Iris pigment epithelial cell (primary cell): ENCODE measurements at places on chromosomes 2 and 18.
A peak's percentile ranks its signal among the peaks of the same experiment; 100 is the strongest.

DNA sequence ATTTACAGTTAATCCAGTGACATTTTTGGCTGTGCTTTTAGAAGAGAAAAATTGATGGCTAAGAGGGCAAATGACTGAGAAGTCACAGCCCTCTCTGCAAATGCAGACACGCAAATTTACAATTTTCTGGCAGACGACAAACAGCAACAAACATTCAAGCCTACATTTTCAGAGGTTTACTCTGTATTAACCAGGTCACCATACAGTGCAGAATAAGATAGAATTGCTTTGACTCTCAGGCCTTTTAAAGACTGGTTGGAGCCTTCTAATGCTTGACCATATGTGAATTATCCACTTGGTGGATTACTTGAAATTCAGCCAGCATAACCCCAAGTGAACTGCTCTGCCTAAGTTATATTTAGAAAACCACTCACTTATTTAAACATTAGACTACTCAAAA is 280.9 kb upstream of the STON1 start:
- DNase-seq = peak; percentile 56

- DNase-seq = peak; percentile 49
Measured at GRCh38 chr2:203164311-203164935, 74.4 kb upstream of the CYP20A1 start.

- DNase-seq = no peak
Measured at GRCh38 chr18:76373297-76373696, 121.7 kb downstream of the ZNF516 start.

- DNase-seq = no peak
Measured at GRCh38 chr2:231936491-231936890, 10.3 kb upstream of the NPPC start.

DNA sequence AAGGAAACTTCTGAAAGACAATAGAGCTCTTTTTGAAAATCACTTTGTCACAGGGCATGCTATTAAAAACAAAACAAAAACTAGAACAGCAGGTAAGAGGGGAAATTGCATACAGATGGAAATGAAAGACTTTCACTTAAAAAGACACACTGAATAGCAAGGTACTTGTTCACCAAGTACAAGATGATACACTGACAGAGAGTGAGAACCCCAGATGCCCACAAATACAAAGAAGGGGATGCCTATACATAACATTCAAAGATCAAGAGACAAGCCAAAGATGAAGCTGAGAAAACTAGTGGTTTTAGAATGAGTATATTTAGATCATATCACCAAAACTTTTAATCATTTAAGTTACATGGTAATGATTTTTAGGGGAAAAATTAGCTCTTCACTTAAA is 60.7 kb downstream of the ASXL2 start:
- DNase-seq = no peak

- no peak for DNase-seq
Measured at GRCh38 chr2:7658486-7658885, 741.3 kb downstream of the RNF144A start.

GRCh38 chr2:16034151-16034974 is 94.0 kb downstream of the MYCN start:
- no peak for DNase-seq

DNA sequence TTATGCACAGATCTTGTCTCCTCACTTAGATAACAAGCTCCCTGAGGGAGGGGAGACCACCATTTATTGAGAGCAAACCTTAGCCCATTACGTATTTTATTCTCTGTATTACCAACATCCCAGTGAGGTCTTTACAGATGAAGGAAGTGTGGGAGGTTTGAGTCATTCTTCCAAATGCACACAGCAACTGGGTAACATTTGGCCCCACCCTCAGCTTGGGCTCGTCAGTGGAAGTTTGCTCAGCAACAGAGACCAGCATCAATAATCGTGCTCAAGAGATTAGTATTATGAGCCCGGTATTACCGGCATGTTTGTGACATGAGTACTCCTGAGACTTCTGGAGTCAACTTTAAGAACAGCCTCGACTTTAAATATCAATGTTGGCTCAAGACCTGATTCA is 168.6 kb downstream of the ETAA1 start:
- peak; percentile 95 for DNase-seq

GRCh38 chr2:217698691-217699090 is 304.1 kb downstream of the TNS1 start:
- DNase-seq = no peak

DNA sequence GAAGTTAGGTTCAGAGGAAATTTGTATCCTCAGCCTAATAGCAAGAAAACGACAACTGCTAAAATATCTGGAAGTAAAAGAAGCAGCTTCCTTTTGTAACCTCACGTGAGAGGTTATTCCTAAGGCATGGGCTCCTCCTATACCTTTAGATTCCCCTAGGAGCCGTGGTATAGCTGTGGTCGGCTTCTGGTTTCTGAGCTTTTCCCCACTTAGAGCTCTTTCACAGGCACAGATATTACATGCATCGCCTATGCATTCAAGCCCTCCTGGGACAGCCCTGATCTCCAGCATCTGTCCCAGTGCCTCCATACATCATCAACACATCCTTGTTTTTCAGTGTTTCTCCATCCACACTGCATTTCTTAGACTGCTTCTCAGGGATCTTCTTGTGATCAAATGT is 289.0 kb downstream of the ALPK2 start:
- DNase-seq = no peak

DNA sequence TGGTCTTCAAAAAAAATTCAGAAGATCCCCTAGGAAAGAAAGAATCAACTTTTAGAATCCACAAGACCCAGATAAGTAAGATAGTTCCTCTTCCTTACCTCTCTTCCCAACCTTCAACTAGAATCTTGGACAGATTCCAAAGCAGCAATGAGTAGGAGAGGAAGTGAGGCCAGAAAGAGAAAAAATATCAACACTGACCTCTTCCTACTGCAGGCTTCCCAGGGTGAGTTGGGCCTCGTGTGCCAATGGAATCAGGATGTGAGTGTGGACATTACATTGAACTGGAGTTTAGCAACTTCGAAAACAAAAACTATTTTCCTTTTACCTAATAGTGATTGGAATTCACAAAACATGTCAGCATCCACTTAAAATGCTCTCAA is 102.5 kb upstream of the PIEZO2 start:
- peak; percentile 17 for DNase-seq

GRCh38 chr2:39139511-39140237 is 18.8 kb upstream of the SOS1 start:
- DNase-seq = no peak

GRCh38 chr2:232448304-232448690 is 7.7 kb upstream of the ALPI start:
- DNase-seq = no peak

GRCh38 chr2:95354925-95355324 is 47.6 kb upstream of the FAHD2A start:
- DNase-seq = no peak

DNA sequence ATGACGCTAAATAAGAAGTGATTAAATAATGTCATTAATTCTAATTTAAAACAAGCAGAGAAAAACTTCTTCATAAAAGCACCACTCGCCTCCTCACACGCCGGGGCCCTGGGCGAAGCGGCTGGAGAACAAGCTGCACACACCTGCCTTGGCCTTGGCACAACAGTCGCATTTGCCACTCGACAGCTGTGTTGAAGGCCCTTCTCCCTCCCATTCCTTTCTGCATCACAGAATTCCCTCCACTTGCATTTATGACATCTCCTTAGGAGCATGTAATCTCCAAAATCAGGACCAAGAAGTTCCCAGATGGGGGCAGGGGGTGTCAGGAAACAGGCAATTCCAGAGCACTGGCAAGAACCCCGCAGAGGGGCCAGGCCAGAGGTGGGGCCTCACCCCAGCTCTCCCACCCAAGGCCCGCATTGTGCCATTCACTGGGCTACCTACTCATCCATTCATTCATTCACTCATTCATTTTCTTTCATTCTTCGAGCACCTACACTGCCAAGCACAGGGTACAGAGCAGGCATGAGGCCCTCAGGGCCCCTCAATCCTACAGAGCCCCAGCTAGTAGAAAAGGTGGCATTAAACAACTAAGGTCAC is 6.4 kb downstream of the HDAC4 start:
- no peak for DNase-seq

- DNase-seq = no peak
Measured at GRCh38 chr18:48914581-48915251, 36.0 kb downstream of the SMAD7 start.

DNA sequence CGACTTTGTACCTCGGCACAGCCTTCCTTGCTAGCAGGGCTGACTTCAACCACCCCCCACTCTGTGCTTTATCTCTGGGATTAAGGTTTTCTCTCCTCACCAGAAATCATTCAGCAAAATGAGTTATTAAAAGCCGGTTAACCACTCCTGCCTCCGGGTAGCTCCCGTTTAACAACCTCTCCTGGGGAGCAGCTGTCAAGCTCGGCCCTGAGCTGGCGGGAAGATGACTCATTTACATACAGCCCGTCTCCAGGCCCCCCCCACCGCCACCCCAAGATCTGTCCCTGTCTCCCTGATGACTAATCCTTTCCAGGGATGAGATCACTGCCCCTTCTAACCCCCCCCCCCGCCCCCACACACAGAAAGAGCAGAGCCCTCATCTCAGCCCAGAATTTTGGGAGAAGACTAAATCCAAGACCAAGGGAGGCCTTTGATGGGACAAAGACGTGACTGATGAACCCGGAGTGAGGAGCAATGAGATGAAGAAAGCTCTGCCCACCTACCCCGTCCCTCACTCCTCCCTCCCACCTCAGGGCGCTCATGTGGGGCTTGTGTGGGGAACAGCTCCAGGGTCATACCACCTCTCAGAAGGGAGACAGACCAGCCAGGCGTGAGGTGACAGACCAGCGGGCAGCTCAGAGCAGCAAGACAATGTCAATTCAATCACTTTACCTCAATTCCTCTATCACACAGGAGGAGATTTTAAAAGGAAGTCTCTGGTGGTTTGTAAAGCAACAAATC is 131.4 kb downstream of the MSH2 start:
- DNase-seq = peak; percentile 92

GRCh38 chr2:96324721-96325040 is 436 bp upstream of the ITPRIPL1 start:
- DNase-seq = no peak

DNA sequence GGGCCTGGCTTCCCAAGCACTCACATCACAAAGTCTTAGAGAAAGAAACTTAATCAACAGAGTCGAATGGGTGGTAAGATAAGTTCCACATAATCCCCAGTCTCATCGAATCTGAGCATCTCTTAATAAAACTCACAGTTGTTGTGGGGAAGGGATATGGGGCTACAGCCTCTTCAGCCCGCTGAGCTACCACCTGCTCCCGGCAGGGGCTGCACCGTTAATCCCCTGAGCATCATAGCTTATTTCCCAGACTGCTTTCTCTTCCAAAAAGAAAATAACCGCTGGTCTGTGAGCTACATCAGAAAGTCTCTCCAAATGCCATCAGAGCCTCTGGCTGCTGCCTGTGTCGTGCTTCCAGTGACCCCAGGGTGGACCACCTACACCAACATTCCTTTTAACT is 139.4 kb upstream of the CELF4 start:
- no peak for DNase-seq

GRCh38 chr2:46863882-46864281 is 51.7 kb downstream of the MCFD2 start:
- DNase-seq = no peak

DNA sequence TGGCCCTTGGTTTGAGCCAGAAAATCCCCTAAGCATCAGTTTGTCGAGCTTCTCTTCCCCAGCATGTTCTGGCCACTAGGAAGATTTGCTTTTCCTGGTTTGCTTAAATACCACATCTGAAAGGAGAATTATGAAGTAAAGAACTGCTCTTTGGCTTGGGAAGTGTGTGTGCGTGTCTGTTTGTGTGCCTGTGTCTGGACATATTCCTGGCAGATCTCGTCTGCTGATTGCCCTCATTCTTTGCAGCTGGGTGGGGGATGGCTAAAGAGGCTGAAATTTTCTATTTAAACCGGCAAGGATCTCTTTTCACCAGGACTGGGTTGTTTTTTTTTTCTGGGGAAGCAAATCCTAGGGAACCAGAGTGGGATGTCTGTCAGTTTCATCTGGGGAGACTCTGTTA is 57.3 kb upstream of the MBOAT2 start:
- peak; percentile 50 for DNase-seq

GRCh38 chr2:85174943-85175342 is 41.8 kb downstream of the TCF7L1 start:
- no peak for DNase-seq

- no peak for DNase-seq
Measured at GRCh38 chr2:46872902-46873603, 42.6 kb downstream of the MCFD2 start.

DNA sequence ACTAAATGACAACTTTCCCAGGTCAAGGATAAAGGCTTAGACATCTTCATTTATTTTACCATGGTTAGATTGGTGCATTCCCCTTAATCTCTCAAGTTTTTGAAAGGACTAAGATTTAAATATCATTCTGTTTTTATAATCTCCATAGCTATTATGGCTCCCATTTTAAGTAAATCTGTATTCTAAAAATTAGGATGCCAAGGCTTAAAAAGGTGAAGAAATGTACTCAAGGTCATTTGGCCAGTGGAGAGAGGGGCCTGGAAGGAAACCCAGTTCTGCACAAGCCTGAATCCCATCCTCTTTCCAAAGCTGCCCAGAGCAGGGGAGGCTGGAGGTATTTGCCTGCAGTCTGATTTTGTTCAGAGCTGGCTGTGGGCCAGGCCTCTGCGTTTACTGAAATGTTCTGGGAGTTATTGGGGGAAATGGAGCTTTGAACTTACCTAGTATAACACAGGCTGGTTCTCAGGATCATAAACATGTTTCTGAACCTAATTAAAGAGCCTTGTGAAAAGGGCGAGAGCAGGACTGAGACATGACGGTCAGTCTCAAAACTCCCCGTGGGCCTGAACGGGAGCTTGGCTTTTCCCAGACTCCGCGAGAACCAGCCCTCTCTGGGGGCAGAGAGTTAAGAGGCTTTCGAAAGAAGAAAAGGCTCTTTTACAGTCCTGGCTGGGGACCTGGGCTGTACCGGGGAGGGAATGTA is 85.6 kb downstream of the DDX1 start:
- no peak for DNase-seq

DNA sequence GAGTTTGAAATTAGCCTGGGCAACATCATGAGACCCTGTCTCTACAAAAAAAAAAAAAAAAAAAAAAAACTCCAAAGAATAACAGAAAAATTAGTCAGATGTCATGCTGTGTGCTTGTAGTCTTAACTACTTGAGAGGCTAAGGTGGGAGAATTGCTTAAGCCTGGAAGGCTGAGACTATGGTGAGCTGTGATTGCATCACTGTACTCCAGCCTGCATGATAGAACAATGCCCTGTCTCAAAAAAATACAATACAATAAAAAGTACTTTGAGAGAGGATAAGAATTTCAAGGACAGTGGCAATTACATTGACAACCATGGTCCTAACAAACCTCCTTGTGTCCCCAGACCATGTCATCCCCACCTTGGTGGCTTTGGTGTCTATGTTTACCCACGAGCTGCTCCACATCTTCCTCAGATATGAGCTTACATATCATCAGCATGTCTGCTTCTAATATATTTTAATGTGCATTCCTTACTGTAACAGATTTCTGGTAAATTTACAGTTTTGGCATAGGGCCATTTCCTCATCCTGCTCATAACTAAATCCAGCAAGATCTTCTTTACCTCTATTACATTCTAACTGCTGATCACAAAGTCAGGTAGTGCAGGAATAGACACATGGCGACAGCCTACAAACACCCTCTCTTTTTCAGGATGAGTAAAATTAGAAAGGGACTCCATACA is 437.7 kb upstream of the HNRNPA3 start:
- DNase-seq = no peak
